OCI-M1 (cell line): ENCODE measurements at places on chromosomes 7 and 10.

GRCh38 chr10:76576276-76576962 is 1061.2 kb downstream of the KCNMA1 start:
- DNase-seq, result no peak

DNA sequence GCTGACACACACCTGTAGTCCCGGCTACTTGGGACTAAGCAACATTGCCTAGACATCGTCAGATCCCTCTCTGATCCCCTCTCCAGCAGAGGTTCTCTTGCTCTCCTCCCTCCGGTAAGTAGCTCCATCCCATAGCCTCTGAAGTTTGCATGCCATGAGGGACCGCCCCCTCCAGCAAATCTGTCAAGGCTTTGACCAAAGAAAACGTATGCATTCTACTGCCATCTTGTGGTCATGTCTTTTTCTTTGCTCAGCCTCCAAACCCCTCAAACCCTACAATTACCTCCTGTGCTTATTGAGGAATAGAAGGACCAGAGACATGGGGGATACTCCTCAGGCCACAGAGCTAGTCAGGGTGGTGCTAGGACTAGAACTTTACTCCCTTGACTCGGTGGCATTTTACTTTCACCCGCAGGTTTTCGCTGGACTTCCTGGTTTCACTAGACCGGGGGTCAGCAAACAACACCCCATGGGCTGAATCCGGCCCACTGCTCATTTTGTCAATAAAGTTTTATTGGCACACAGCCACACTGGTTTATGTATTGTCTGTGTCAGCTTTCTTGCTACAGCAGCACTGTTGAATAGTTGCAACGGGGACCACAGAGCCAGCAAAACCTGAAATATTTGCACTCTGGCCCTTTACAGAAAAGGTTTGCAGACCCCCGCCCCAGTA is 202.6 kb upstream of the FOXK1 start:
- DNase-seq, result peak; percentile 51

- DNase-seq, result no peak
Observed at GRCh38 chr10:62186999-62187675, 81.5 kb downstream of the RTKN2 start.

GRCh38 chr7:51069411-51070083 is 247.1 kb downstream of the COBL start:
- no peak for DNase-seq

GRCh38 chr10:325282-325681 is 190.0 kb downstream of the ZMYND11 start:
- DNase-seq, result no peak

GRCh38 chr10:66982053-66982420 is 56.2 kb downstream of the LRRTM3 start:
- no peak for DNase-seq

DNA sequence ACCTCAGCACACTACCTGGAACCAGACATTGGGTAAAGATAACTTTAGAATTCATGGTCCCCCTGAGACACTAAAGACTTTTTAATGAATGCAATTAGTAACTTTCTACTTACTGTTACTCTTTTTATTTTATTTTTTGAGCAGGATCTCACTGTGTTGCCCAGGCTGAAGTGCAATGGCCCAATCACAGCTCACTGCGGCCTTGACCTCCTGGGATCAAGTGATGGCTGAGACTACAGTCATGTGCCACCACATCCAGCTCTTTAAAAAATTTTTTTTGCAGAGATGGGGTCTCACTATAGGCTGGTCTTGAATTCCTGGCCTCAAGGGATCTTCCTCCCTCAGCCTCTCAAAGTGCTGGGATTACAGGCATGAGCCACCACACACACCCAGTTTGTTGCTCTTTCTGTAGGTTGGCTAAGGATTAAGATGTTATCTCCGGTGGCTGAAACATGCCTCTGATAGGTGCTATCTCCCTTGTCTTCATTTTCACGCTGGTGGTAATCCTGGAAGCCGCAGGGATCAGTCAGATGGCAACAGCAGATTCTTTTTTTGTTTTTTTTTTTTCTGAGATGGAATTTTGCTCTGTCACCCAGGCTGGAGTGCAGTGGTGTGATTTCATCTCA is 128.3 kb downstream of the TCF7L2 start:
- no peak for DNase-seq

DNA sequence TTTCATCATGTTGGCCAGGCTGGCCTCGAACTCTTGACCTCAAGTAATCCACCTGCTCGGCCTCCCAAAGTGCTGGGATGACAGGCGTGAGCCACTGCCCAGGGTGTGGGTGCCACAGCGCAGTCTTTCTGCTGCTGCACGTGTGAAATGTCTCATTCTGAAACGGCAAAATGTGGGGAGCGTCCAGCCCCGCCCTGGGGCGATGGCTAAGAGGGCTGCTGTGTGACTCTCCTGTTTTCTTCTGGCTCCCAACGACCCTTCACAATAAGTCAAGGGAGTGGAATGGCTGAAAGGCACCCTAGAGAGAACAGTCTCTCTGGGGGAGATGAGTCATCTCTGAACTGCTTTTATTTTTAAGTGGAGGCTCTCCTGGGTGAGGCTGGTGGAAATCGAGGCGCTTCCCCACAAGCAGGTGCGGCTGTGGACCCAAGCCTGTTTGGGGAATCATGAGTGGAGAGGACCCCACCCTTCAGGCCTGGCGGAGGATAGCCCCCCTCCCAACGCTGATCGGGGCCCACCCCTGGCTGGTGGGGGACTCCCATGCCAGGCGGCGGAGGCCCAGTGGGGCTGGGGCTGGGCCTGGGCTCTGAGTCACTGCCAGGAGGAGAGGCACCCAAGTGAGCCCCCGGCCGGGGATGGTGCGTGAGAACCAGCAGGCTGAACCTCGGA is 18.0 kb downstream of the ADAP1 start:
- DNase-seq, result no peak

GRCh38 chr7:106039486-106040060 is 72.5 kb downstream of the SYPL1 start:
- no peak for DNase-seq

DNA sequence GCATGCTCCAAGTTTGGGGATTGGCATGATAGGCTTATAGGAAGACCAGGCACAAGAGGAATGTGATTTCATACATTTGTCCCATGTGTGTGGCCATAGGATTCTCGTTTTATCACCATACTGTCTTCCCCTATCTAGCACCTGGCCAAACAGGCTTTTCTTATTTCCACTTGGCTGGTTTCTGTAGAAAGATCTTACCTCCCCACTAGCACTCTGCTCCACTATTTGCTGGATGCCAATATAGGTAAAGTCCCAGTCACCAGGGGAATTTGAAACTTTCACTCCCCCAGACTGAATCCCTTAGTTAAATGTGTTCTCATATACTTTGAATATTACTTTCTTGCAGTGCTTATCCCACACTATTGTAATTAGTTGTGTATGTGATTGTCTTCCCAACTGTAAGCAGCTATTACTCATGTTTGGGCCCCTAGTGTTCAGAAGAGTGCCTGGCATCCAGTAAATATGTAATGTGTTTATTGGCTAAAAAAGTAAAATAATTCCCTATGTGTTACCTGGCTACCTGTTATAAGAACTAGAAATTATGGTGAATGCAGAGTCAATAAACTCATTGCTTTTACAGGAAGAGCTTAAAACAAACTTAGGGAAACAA is 109.0 kb downstream of the LRMDA start:
- no peak for DNase-seq

GRCh38 chr10:98456686-98457482 is 10.1 kb upstream of the HPS1 start:
- DNase-seq, result no peak

- no peak for DNase-seq
Observed at GRCh38 chr10:51340366-51340765, 266.1 kb downstream of the PRKG1 start.
